ENCODE measurements at places on chromosomes 16 and 17.

DNA sequence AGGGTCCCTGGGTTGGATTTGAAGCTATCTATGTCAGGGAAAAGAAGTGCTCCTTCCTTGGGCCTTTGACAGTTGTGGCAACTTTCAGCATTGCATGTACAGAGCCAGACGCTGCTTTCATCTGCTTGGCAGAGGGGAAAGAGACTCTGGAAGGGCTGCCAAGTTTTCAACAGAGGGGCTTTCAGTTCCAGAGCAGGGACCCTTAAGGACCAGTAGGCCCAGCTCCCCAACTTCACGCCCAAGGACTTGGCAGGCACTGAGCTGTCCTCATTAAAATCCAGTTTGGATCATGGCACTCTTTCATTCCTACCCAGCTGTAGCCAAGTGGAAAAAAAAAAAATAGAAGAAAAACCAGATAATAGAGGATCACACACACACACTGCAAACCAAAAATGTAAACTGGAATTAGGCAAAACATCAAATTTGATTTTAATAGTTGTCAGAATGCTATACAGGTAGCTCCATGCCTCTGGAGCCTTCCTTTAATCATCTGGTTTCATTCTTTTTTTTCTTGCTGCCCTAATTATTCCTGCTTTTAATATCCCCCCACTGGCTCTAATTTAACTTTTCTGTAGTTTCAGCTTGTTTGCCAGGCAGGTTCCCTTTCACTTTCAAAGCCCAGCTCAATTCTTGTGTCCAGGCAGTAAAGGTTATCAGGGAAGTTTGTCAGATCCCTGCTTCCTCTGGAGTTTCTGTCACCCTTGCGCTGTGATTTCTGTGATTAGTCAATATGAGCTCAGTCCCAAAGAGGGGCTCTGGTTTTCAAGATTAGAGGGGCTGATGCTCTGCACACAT lies 702.6 kb upstream of the CDH8 start:
- no peak for DNase-seq

- DNase-seq, result no peak
These were observed 33.1 kb upstream of the PITPNM3 start for GRCh38 chr17:6589266-6589946.

DNA sequence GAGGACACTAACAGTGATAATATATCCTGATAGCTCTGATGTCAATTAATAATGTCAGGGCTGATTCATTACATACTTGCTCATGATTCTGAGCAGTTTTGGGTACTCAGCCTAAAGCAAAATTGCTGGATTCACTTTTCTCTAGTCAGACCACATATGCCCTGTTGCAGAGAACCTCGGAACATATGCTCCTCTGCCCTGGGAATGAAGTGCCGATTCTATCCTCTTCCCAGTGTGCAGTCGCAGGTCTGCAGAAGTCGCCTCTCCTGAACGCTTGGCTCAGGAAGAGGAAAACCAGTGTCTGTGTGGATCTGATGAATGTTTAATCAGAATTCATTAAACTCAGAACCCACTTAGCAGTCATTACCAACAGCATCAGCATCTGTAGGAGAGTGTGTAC lies 34.5 kb downstream of the ABCC12 start:
- DNase-seq, result no peak

DNA sequence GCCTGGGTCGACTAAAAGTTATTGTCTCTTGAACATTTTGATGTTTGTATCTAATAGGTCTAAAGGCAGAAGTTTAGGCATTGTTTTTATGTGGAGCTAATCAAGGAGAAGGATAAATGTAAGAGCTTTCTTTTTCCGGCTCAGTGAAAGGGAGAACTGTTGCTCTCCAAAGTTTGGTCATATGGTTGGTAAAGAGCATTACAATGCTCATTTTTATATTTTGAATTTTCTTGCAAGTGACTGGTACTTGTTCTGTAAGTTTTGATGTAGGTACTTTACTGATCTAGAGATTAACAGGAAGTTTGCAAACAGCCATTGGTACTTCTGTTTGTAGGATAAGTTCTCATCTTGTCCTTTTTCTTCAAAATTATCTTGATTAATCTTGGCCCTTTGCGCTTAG lies 30.9 kb upstream of the BCAS3 start:
- DNase-seq, result no peak

DNA sequence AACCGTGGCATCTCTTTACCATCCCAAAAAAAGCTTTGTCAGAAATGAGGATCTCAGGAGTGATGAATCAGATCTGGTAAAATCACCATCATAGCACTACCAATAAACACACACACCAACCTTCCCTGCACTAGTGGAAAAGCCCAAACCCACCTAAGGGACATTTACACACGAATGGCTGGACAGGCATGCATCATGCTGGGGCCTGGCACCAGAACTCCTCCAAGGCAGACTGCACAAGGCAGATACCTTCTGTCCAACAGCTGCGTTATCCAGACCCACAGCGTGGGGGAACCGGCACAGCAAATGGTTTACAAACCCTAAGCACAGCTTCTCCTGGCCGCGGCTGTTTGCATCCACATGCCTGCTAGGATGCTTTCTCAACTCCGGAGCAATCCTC lies 2.8 kb downstream of the ASIC2 start:
- DNase-seq, result no peak

- no peak for DNase-seq
These were observed 2.6 kb upstream of the ZNF768 start for GRCh38 chr16:30528799-30529457.

GRCh38 chr16:30010844-30011713 lies at the start of gene DOC2A:
TSS of gene DOC2A (minus strand) at chr16:30011027. CDS start at chr16:30010222, 805 bp downstream.
- DNase-seq, result no peak

GRCh38 chr17:82298538-82299421 lies 18.6 kb downstream of the CD7 start:
- DNase-seq, result no peak

DNA sequence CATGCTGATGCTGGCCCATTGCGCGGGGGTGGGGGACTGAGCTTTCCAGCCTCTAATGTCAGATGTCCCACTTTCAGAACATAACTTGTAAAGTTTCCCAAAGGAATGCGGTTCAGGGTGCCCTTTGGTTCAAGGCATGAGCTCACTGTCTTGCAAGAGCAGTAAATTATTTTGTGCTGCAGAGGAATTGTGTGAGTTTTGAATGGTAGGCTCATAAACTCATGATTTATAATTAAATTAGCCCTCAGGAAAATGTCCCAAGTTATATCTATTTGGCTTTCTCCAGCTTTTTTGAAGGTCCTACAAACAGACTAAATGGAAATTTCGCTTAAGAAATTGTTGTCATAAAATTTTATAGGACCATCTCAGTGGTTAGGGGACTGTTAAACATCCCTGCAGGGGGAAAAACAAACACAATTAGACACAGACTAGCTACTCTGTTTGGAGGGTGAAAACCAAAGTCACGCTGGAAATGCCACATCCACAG lies 321.8 kb downstream of the HS3ST3B1 start:
- DNase-seq, result no peak

DNA sequence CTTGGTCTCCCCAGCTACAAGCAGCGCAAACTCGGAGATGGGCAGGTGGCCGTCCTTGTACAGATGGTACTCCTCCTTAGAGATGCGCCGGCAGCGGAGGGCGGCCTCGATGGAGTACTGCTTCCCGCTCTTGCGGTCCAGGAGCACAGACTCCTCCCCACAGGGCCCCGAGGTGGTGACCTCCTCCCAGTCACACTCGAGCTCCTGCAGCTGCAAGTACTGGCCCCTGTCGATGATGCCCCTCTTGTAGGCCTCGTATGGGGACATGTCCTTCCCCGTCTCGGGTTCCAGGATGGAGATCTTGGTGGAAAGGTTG lies 7.2 kb downstream of the CDK3 start:
- DNase-seq, result no peak

DNA sequence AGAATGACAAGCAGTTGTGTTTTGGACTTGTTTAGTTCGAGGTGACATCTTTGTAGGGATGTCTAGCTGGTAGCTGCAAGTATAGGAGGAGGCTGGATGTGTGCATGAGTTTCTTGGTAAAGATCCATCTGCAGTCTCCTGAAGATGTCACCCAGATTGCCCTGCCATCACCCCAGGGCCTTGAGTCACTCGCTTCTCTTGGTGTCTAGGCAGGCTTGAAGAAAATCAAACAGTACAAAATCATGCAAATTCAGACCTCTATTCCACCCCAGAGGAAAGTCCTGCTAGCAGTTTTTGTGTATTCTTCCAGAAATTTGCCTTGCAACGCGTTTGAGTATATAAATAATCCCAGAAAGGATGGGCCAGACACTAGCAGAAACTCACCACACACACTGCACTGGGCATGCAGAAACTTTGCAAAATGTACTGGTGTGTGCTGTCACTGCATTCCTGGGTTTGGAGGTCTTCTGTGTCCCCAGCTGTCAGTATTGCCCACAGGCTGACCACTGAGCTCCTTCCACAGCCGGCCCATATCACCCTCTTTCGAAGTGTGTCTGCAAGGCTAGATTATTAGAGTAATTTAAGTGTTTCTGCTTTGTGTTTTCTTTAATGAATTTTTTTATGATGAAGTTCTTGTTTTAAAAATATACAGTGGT lies 51.5 kb downstream of the TENT4B start:
- no peak for DNase-seq

DNA sequence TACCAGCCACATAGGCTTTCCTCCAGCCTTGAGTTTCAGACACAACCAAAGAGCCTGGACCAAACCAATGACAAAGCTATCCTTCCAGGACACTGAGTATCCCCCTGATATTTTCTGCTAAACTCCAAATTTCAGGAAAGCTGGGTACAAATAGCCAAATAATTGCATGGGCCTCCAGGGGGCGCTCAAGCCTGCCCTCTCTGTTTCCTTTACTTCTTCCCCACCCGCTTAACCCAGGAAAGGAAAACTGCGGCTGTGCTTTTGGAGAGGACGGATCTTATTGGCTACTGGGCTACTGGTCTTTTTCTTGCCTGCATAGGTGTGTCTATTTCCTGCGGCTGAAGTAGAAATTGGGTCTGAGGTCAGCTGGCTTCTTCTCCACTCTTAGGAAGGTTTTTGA lies 30.1 kb downstream of the GNGT2 start:
- DNase-seq, result no peak

- DNase-seq, result no peak
These were observed 20.4 kb downstream of the ACSM3 start for GRCh38 chr16:20784204-20784603.

DNA sequence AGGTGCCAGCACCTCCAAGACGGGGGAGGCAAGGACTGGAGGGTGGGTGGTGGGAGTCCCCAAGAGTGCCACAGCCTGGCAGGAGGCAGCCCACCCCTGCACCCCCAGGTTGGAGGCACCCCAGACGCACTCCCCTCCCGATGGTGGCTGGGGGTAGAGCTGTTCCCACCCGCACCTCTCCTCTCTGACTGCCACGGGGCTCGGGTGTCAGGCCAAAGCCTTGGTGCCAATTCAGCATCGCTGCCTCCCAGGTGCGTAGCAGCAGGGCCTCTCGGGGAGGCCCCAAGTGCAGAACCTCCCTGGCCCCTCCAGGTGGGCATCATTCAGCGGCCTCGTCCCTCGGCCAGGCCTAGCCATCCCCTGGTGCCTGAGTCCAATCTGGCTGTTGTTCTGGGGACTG lies 81.1 kb downstream of the ENGASE start:
- DNase-seq, result no peak

Data from NCI-H1048 (cell line).